ENCODE measurements at places on chromosomes 2 and 18. TPM values are rescaled to one million over a fixed set of nuclear protein-coding genes. Genes with fewer than 3 reads are reported as not detected.
A peak's percentile ranks its signal among the peaks of the same experiment; 100 is the strongest.

SIX3 gene
- total RNA-seq: not detected

DSC2 gene
- 34.1 TPM for total RNA-seq

POTEE gene
- total RNA-seq: not detected

SH2D6 gene
- not detected for total RNA-seq

ABCG5 gene
- not detected for total RNA-seq

ROCK2 gene
- 34.2 TPM for total RNA-seq

TMEM214 gene
- total RNA-seq: 30.9 TPM

IL1R1 gene
- total RNA-seq: 20.9 TPM

NXPH2 gene
- not detected for total RNA-seq

DNA sequence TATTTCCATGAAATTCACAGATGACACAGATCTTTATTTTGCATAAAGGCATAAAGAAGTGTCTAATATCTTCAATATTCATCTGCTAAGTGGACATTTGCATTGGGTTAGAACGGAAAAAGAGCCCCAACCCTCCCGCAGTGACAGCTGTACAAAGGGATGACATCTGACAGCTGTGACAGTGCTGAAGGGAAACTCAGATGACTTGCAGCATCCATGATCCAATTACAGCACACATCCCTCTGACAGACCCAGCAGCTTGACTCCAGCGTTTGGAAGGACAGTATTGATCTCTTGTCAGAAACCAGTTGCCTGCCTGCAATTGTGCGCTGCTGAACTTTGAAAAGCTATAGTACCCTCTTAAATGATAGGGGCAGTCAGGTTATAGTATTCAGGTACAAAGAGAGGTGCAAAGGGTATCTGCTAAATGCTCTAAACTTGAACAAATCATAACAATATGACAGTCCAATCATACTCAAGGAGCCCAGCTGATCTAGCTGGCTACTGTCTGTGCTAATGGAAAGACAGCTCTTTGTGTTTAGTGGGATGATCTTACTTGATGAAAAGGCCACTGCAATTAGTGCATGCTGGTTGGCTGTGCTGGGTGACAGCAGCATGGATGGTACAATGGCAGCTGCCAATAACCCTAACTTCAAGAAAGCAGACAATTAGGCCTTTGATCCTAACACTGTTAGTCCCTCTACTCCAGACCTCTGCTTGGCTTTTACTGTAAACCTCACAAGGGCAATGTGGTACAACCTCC, 599.2 kb downstream of the NR4A2 start:
- DNase-seq: no peak

- DNase-seq: no peak
These were observed 656.9 kb downstream of the DSC3 start for GRCh38 chr18:30385684-30386083.

DNA sequence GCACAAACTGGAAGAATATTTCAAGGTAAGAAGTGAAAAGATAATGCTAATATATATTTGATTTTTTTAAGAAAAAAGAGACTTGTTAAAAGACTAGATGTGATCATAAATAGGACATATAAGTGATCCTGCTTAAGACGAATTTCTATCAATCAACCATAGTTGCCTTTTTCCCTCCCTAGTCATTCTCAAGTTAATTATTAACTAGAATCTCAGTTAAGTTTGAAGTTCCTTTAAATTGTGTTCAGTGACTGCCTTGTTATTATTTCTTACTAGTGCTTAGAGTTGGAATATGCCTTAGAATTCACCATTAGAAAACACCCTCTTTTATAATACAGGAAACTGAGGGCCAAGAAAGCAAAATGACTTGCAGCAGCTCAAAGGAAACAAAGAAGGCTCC, 141.5 kb upstream of the SP5 start:
- no peak for DNase-seq

DNA sequence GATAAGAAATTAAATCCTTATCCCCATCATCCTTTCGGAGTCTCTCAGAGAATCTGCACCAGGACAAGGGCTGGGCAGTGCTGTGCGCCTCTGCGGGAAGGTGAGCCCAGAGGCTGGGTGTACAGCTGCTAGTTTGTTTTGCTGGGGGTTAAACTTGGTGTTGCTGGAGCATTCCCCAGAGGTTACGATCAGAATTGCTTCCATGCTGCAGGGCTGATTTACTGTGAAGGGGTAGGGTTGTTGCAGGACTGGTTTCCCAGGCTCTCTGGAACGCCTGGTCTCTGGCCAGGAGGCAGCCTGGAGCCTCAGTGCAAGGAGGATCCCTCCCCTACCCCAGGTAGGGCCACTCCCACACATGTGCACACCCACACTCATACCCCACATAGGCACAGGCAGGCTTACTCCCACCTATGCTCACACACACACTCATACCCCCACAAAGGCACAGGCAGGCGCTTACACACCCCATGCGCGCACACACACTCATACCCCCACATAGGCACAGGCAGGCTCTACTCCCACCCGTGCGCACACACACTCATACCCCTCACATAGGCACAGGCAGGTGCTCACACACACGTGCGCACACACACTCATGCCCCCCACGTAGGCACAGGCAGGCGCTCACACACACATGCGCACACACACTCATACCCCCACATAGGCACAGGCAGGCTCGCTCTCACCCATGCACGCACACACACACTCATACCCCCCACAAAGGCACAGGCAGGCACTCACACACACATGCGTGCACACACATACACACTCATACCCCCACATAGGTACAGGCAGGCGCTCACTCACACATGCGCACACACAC, 11.3 kb downstream of the CNNM4 start:
- no peak for DNase-seq

DNA sequence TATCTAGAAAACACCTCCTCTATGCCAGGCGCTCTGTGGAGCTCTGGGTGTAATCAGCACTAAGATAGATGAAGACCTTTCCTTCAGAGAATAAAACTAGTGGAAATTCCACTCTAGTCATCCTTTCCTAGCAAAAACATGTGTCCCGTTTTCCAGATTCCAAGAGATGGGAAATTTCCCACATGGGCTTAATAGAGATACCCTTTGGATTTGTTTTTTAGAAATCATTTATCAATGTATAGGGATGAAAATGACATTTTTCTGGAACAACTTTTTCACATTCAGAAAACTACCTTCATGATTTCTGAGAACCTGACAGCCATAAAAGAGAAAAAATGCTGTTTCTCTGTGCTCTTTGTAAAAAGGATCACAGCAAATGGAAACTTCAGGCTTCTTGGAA, 152.1 kb downstream of the NCKAP5 start:
- no peak for DNase-seq

DNA sequence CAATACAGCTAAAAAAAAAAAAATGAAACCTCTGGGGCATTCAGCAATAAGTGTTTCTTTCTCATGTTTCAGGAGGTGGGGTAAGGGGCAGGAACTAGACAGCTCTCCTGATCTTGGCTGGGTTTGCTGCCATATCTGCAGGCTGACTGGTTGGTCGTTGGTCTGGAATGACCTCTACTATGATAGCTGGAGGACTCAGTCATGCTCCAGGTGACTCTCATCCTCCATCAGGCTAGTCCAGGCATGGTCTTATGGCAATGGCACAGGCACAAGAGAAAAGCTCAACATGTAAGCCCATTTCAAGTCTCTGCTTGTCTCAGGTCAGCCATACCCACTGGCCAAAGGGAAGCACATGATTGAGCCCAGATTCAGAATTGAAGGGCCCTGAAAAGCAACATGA, 9.5 kb upstream of the SLC1A4 start:
- DNase-seq: no peak

DNA sequence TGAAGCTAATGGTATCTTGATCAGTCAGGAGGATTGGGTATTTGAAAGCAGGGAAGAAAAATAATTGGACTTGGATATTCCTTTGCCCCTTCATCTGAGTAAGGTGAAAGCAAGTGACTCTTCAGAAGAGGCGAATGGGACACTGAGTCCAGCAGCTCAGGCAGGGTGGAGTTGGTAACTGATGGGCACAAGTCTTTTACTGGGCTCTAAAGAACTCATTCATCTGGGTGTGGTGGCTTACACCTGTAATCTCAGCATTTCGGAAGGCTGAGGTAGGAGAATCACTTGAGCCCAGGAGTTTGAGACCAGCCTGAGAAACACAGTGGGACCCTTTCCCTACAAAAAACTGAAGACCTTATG, 11.2 kb downstream of the CFLAR start:
- DNase-seq: no peak

GRCh38 chr2:73984203-73984921, at the start of gene TET3:
TSS of gene TET3 (plus strand) at chr2:73984910. CDS start at chr2:73986404, 1,494 bp downstream.
- peak; percentile 80 for DNase-seq

- no peak for DNase-seq
These were observed 206.5 kb downstream of the PDE1A start for GRCh38 chr2:182220335-182220734.

DNA sequence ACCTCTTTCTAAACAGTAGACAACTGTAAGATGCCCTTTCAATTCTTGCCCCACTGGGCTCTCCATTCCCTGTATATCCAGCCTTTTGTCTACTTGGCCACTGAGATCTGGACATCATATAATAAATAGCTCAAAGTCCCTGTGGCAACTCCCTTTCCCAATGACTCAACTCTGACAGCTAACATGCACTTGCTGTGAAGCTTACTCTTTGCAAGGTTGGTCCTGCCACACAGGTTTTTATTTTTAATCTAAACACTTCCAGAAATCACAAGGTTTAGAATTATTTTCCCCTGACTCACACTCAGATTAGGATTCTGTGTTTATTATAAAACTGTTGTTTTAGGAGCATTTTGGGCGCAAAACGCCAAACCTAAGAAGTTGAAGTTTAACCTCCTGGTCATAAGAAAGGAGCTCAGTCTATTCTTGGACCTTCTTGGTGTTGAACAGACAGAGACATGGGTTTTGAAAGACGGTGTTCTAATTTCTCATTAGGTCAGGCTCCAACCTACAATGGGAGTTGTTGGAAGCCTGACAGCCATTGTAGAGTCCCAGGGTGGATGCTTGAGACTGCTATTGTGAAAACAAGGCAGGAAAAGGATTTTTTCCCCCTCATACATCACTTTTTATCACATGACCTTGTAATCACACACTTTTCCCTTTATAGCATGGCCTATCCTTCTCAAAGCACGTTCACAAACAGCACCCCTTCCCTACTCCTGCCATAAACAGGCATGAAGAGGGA, 124.7 kb upstream of the SERPINE2 start:
- no peak for DNase-seq

GRCh38 chr18:44682201-44682870, 1.6 kb downstream of the SETBP1 start:
- no peak for DNase-seq

GRCh38 chr2:46669996-46670793, 190.8 kb downstream of the TMEM247 start:
- no peak for DNase-seq

DNA sequence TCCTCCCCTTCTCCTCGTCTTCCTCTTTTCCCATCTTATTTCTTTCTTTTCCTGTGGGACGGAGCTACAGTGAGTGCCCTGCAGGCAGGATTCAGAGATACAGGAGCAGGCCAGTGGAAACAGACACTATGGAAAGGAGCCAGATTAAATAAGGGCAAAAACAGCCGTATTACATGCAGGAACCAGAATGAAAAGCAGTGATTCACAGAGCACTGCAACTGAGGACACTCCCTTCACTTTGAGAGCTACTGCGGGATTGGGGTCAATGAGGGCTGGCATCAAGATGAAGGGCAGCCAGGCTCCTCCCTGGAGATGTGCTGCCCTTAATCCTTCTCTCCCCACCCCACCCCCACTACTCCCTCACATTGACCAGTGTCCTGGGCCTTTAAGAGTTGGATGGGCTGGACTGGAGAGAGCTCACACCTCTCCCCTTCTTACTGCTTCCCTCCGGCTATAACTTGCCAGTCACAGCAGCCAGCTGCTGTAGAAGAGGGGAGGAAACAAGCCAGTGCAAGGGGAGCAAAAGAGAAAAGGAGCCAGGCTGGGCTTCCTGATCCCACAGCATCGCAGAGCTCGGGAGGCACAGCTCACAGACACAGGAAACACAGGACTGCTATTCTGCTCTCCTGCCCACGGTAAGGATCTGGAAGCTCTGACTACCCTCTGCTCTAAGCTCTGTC, at the start of gene PLCD4:
Gene PLCD4, plus strand, starts transcription at position 464 of the 680 bp plus-strand sequence. CDS start 7,841 bp downstream, outside the sequence.
- no peak for DNase-seq

DNA sequence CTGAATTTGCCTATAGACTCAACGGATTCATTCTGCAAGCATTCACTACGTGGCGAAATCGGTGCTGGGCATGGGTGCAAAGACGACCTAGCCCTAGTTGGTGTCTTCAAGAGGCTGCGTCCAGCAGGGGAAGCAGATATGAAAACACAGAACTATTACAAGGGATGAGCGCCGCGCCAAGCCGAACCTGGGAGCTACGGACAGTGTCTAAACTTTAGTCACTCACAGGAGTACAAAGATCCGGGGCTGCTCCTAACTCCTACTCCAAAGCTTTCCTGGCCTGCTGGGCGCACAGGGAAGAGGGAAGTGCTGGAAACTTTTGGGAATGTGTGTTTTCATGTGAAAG, 732 bp upstream of the ANXA4 start:
- DNase-seq: peak; percentile 76

DNA sequence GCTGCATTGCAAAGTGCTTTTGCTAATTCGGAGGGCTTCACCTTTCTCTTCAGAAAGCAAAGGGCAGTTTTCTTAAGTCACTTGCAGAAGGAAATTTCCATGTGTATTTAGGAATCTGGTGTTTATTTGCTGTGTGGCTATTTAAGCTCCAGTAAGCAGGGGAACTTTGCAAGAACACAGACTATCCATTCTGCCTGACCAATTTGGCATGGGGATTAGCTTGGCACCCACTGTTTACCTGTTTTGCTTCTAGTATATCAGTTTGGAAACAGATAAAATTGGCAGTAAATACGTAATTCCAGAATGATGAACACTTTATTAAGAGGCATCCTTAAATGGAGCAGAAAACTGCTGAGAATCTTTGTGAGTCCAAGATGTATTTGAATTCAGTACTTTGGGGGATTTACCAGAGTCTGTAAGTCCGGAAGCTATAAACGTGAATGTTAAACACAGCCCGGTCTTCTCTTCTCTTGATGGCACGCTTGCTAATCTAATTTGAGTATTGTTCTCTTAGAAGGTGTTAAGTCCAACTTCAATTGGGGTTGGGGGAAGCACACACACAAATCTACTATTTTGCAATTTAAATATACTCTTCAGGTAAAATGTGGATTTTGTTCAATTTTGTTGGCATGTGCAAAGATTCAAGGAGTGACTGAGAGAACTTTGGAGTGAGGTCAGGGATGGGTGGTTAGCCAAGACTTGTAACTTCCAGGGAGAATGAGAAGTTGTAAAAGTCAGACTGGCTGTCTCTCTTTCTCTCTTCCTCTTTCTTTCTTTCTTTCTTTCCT, 650 bp downstream of the ACKR3 start:
- DNase-seq: no peak

- no peak for DNase-seq
These were observed 17.8 kb downstream of the MTCL1 start for GRCh38 chr18:8722946-8723820.

GRCh38 chr2:149169656-149170055, 131.2 kb downstream of the LYPD6B start:
- no peak for DNase-seq

Measured in left ventricle myocardium superior (tissue), 1 donor.